ENCODE measurements at places on chromosomes 2 and 18.
A peak's percentile ranks its signal among the peaks of the same experiment; 100 is the strongest.

DNA sequence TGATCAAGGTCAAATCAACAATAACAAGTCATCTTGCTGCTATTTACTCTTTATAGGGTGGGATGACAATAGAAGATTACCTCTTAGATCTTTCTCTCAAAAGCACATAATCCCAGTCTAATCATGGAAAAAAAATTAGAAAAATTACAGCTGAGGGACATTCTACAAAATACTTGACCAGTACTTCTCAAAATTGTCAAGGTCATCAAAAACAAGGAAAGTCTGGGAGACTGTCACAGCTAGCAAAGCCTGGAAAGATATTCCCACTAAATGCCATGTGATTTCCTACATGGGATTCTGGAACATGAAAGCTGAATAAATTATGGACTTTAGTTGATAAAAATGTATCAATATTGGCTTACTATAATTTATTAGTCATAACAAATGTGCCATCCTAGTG lies 276.2 kb downstream of the RNF144A start:
- DNase-seq = no peak

- DNase-seq = no peak
These were observed 38.7 kb upstream of the CTDP1 start for GRCh38 chr18:79640875-79641274.

GRCh38 chr2:37464067-37464466 lies 119.6 kb downstream of the QPCT start:
- DNase-seq = no peak

DNA sequence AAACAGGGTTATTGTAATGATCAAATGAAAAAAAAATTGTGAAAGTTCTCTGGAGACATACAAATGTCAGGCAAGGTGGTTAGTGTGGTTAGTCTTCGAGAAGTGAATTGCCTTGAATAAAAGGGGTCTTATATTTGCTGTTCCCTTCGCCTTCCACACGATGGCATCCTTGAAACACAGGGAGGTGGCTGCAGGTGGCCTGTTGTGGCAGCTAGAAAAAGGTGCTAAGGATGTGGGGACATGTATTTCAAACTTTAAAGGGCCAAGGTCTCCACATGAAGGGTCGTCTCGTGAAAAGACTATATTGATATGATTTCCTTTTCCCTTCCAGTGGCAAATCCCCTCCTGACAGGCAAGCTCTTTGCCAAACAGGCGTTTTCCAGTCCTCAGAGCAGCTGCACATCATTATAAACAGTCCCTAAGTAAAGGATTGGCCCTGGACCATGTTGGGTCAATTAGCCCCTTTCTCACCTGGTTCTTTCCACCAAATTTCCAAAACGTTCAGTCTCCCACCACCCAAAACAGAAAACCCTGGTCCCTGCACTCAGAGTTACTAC lies 68.5 kb downstream of the COPS8 start:
- DNase-seq = peak; percentile 52

DNA sequence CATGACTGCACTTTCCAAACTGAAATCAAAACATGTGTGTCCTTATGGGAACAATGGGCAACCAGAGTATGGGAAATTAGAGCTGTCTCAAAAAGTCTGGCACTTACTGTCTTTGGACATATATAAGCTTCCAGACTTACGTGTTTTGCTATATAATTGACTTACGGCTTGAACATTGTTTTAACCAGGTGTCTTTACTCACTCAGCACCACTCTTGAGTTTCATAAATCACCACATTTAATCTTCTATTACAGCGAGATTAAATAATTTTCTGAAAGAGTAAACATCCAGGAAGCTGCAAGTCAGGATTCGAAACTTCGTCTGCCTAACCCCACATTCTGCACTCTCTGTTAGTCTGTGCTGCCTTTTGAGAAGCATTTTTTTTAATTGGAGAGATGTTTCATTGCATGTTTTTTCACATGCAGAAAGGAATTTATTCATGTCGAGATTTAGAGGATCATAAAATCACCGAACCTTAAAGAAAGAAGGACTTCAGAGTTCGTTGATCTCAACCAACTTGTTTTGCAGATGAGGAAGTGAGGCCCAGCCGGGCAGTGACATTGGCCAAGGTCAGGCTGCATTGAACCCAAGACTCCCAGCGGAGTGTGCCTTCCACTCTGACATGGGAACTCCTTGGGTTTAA lies 137.3 kb downstream of the SETBP1 start:
- no peak for DNase-seq

Data from GM04504 (cell line).